ENCODE measurements at places on chromosomes 4 and X.
A peak's percentile ranks its signal among the peaks of the same experiment; 100 is the strongest.

- no peak for DNase-seq
Measured at GRCh38 chr4:4923201-4923600, 63.7 kb downstream of the MSX1 start.

GRCh38 chr4:25743971-25744370 is 88.3 kb downstream of the SLC34A2 start:
- DNase-seq: no peak

DNA sequence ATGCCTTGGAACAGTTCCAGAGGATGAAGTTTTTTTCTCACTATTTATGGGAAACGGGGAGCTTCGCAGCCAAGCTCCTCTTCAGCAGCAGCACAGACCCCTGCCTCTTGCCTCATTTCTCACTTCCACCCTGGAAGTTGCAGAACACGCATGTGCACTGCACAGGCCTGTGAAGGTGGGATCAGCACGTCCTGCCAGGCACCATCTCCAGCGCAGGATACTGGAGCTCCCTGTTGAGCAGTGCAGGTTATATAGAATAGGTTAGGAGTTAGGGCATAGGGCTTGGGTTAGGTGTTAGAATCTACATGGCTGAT is 110.1 kb upstream of the CENPE start:
- DNase-seq: no peak

DNA sequence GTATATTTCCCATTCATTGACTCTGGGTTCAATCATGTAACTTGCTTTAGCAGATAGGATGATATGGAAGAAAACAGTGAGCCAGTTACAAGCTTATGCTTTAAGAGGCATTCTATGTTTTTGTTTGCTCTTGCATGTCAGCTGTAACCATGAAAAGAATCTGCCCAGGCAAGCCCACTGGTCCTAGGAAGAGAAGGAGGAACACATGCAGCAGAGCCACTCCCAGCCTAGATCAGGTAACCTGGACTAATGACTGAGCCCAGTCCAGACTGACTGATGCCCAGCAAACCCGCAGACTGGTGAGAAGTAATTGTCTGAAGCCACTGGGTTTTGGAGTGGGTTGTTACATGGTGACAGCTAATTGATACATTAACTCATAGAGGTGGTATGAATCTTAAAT is 167.9 kb downstream of the COL4A6 start:
- no peak for DNase-seq

- DNase-seq: no peak
Measured at GRCh38 chr4:10750714-10751113, 66.1 kb upstream of the CLNK start.

- no peak for DNase-seq
Measured at GRCh38 chrX:23387550-23388184, 53.0 kb downstream of the PTCHD1 start.

DNA sequence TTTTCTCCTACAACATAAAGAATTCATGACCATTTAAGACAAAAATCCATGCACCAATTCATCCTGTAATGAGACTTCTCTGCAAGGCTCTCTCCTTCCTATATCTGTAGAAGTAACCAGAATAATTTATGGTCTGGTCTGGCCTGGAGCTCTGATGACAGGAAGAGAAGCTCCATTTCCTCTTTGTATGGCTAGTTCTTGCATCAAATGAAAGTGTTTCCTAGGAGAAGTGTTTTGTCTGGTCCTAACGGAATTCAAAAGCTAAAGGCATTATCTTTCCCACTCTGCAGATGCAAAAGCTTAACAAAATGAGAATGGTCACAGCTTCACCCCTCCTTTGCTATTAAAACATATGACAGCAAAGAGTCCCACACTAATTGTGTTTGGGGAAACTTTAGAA is 55.1 kb downstream of the SPATA18 start:
- no peak for DNase-seq

GRCh38 chr4:76301068-76301774 is 5.3 kb upstream of the STBD1 start:
- DNase-seq: peak; percentile 86

- peak; percentile 17 for DNase-seq
Measured at GRCh38 chr4:111937368-111937767, 207.9 kb upstream of the FAM241A start.

- no peak for DNase-seq
Measured at GRCh38 chr4:82969414-82969813, 41.2 kb downstream of the LIN54 start.

DNA sequence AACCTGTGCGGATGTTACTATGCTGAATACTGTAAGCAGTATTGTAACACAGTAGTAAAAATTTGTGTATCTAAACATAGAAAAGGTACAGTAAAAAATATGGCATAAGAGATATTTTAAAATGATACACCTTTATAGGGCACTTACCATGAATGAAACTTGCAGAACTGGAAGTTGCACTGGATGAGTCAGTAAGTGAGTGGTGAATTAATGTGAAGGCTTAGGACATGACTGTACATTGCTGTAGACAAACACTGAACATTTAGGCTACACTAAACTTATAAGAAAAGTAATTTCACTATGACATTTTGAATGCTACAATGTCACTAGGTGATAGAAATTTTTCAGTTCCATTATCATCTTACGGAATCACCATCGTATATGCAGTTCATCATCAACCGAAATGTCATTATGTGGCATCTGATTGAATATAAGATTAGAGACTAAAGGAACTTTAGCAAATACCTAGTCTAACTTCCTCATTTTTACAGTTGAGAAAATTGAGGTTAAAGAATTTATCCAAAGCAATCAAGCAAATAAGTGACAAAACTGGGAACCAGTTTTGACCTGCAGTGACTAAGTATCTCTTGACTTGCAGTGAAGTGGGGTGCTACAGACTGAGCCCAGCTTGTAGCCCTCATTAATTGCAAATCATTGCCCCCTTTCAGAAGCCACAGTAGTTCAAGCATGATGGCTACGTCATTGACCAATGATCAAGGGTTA is 55.3 kb downstream of the EGF start:
- DNase-seq: no peak

DNA sequence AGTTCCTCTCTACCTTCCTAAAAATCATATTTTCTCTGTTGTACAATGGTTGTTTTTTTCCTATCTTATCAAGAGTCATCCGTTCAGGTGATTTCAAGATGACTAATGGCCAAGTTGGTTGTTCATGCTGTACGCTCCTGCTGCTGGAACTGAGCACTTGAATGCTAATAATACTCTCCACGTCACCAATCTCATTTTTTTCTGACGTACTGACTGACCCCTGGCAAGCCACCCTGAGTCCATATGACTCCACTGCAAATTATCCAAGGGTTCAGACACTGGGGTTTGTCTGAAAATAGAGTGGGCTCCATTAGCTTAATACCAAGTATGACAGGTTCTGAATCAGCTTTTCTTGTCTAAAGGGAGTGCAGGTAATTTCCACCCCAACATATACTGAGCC is 21.1 kb upstream of the GPR50 start:
- DNase-seq: no peak

DNA sequence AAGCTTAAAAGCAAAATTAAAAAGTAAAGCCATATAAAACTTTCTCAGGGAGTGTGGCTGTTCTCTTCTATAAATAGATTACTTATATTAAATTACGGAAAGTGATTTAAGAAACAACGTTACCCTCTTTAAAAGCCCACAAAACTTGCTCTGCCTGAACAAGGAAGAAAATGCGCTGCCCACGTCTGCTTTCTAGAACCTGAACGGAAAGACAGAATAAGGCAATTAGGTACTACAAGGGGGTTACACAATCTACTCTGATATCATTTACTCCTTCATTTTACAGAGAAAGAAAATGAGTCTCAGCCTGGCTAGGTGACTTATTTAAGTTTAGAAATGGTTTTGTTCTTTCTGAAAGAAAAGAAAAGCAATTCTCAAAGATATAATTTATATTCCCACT is 147.2 kb downstream of the RNF150 start:
- no peak for DNase-seq

GRCh38 chr4:86497131-86497530 is 97.0 kb upstream of the PTPN13 start:
- DNase-seq: no peak

DNA sequence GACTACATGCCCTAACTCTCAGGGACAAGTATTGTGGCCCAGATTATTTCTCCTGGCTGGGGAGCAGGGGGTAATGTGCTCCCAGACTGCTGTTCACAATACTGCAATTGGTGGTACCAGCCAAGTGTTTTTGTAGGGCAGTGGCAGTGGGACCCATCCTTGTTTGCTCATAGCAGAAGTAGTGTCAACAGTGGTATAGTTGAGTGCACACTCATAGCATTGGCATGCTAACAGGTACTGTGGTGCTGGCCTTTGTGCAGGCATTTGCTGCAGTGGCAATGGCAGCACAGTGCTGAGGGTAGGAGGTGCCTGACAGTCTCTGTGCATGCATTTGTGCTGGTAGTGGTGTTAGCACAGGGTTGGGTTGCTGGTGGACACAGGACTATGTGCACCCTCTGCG is 995.0 kb downstream of the SH3BGRL start:
- no peak for DNase-seq

- DNase-seq: no peak
Measured at GRCh38 chr4:150336676-150337412, 245.1 kb upstream of the MAB21L2 start.

DNA sequence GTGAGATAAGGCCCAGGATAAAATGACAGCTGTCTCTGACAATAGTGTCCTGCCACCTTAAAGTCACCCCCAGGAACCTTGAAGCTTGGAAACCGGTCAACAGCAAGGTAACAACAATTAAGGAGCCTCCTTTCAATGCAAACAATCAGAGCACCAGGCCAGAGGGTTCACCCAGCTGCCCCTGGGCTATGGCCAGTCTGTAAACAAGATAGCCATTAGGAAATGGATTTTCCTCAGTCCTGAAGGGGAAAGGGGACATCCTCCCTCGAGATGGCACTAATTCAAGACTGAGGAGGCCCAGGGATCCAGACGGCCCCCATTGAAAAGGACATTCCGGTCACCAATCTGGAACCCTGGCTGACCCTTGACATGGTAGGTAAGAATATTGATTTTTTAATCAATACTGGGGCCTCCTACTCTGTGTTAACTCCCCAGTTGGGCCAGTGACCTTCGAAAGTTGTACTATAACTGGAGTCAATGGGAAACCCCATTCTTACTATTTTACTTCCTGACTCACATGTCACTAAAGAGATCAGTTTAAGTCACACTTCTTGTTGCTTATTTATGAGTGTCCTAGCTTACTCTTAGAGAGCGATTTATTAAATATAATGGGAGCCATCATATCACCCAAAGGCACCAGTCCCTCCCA is 61.7 kb upstream of the CT45A1 start:
- no peak for DNase-seq

DNA sequence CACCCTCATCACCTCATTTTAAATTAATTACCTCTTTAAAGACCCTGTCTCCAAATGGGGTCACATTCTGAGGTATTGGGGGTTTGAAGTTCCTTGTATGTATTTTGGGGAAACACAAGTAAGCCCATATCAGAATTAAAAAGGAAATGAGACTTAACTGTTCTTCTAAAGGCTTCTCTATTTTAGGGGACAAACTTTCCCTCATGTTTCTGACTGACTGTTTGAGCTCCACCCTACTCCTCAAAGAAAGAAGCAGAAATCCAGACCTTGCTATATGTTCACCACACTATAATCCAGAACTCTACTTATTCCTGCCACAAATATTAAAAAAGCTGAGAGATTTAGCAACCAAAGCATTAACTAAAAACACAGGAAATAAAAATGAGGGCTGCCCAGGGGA is 258.8 kb downstream of the ARHGAP24 start:
- DNase-seq: no peak

DNA sequence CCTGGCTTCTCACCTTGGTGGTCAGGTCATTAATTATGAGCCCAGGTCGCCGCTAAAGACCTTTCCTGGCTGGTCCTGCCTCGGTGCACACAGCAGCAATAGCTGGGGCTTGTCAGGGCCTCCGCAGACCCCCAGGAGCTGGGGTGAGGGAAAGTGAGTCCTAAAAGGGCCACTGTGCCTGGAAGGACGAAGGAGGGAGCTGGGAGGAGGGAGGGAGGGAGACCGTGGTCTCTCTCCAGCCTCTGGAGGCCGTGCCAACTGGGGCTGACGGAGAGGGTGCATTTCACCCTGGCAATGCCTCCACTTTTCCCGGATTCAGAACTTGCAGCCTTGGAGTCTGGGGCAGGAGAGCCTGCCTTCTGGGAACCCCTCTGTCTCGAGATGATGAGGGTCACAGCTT is 60.4 kb downstream of the CRLF2 start:
- no peak for DNase-seq

DNA sequence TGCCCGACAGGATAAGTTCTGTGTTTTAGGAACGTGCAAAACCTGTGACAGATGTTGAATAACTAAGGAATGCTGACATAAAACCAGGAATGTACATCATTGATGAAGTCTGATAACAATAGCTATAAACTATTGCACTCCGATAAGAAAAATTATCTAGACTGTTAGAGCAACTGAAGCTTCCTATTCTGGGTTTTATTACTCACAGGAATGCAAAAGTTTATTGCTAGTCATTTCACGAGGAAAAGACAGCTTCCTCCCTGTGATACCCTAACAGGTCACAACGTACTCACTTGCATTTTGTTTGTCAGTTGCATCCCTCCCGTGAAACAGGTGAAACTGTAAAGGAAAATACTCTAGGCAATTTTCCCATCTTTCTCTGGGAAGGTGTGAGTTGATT is 65.9 kb downstream of the CLDN22 start:
- DNase-seq: no peak

DNA sequence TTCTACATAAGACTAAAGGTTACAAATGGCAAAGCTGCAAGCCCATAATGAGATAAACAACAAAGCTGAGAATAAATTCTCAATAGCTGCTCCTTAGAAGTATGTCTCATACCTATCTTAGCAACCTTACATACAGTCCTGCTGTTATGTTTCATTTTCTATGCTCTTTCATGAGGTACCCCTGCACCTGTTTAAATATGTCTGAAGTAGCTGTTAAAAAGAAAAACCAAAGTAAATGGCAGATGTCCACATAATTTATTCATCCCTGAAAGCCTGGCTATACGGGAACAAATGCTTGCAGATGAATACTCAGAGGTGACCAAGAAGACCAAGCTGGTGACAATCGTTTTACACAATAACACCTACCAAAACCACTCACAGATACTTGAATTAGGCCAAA is 22.5 kb downstream of the PPA2 start:
- DNase-seq: no peak
